ENCODE measurements at places on chromosomes 7 and 10.

GRCh38 chr7:159179241-159179640 is 34.6 kb upstream of the VIPR2 start:
- DNase-seq, result no peak

DNA sequence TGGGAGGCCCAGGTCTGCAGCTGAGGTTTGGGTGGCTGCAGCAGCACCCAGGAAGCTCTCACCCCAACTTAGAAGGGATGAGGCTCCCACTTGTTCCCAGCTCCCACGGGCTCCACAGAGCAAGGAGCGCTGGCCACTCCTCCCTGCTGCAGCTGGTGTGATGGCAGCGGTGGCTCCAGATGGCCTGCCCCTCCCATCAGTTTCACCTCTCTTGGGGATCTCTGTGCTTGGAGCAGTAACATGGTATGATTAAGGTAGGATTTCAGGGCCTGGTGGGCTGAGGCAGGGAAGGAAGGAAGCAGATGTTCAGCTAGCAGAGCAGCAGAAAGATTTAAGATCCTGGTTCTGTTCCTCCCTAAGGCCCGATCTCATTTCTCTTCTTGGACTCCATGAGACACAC is 66.8 kb upstream of the KIF5B start:
- DNase-seq, result no peak

DNA sequence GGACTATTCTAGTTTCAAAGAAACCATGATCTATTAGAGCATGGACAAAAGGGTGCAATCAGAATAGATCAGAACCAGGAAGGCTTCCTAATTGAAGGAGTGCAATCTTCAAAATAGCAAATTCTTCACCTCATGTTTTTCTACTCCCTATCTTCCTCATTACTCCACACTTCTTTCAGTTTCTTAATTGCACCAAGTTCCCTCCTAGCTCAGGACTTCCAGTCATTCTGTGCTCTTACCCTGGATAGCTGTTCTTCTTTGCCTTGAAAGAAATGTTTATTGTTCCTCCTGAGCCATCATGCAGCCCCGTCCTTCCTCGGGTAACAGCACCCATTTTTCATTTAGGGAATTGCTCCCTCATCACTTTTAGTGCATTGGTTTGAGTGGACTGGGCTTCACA is 23.1 kb downstream of the TRPV5 start:
- no peak for DNase-seq

DNA sequence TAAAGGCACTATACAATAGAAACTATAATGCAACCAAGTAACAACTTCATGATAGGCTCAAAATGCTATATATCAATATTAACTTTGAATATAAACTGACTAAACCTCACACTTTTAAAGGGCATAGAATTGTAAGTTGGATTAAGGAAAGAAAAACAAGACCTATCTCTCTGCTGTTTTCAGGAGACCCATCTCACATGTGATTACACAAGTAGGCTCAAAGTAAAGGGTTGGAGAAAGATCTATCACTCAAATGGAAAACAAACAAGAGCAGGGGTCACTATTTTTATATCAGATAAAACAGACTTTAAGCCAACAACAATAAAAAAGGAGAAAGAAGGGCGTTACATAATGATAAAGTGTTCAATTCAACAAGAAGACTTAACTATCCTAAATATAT is 155.5 kb downstream of the CDK14 start:
- no peak for DNase-seq

DNA sequence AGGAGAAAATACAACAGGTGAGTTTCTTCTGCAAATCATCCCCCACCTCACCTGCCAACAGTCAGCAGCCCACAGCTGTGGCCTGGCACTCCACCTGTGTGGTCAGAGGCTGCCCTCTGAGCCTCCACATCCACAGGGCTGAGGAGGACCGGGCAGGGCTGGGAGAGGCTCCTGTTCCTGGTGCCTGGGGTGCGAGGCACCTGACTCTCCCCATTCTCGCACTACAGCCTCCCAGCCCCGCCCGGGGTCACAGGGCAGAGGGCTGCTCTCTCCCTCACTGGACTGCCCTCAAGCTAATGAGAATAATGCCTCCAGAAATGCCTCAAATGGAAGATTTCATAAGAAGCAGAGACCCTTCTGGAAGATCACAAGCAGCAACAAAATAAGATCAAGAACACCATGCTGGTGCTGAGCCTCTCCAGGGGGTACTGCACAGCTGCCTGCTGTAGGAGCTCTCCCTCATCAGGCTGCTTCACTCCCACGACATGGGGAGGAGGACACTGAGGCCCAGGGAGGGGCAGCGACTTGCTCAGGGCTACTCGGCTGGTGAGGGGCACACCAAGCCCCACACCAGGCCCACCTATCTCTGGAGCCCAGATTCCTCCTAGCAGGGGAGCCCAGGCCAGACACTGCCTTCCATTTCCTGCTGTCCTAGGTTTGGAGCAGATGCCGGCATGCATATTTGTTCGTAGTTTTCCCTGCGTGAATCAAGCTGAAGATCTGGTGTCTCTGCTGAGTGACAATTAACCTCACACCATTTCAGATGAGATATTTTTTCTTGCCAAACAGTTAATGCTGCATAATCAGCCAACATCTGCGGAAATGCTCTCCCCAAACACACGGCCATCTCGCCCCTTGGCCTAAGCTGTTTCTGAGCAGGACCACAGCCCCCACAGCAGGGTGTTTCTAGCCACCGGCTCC is 76.5 kb downstream of the FAM53B start:
- no peak for DNase-seq

DNA sequence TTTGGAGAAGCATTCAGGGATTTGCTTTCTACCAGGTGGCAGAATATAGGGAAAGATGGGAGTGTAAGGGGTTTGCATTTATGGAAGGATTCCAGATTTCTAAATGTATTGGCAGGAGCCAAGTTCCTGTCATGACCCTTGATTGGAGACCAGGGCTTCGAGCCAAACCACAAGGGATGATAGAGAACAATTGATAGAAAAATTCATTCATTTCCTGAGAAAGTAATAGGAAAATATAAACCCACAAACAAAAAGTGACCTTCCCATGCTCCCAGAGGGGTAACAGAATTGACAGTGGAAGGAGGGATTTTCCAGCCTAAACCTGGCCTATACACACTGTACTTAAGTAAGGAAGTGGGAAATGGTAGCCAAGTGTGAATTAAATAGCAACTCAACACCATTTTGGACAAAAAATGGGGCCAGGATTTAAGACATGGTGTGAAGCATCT is 22.4 kb upstream of the IFIT2 start:
- DNase-seq, result no peak

GRCh38 chr7:2258661-2259365 is 16.8 kb downstream of the NUDT1 start:
- DNase-seq, result no peak

GRCh38 chr10:101453318-101453717 is 99.4 kb downstream of the BTRC start:
- DNase-seq, result no peak
